ENCODE measurements at places on chromosomes 16 and 17.

DNA sequence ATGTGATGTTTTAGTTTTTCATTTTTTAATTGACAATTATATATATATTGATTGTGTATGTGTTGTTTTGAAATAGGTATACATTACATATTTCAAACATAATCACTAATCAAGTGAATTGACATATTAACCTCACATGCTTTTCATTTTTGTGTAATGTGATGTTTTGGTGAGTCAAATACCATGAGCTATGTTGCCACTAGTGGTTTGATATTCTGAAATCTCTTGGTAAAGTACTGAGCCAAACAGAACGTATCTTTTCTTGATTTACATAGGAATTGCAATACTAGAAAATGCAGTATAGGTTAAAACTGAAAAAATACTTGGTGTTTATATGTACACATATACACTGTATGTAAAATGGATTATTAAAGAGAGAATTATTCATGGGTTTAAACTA is 65.2 kb upstream of the SIAH1 start:
- no peak for DNase-seq

GRCh38 chr17:31489295-31490018 is 98.0 kb downstream of the RAB11FIP4 start:
- no peak for DNase-seq

- no peak for DNase-seq
These were observed 1.3 kb downstream of the C17orf67 start for GRCh38 chr17:56832446-56832845.

DNA sequence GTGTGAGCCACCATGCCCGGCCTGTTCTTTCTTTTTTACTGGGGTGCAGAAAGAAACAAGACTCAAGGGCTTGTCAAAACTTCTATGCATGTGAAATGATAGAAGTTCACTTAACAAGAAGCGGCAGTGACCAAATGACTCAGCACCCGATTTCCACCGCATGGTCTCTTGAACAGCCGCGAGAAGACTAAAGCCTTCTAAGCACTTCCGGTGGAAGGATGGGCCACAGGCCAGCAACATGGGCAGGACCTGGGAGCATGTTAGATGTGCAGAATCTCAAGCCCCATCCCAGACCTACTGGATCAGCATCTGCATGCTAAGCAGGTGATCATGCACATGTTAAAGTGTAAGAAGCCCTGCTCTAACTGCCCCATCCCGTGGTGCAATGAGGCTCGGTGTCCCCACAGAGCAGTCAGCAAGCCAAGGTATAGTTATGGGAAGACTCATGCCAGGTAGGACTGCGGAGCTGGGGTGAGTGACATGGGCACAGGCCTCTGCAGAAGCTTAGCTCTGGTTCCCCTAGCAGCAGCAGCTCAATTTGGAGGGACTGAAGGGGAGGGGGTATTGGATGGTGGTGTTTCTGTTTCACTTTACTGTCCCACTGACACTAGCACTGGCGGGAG is 88.5 kb upstream of the HNF1B start:
- DNase-seq: no peak

- DNase-seq: no peak
These were observed 34.5 kb downstream of the ABCC1 start for GRCh38 chr16:15983898-15984297.

DNA sequence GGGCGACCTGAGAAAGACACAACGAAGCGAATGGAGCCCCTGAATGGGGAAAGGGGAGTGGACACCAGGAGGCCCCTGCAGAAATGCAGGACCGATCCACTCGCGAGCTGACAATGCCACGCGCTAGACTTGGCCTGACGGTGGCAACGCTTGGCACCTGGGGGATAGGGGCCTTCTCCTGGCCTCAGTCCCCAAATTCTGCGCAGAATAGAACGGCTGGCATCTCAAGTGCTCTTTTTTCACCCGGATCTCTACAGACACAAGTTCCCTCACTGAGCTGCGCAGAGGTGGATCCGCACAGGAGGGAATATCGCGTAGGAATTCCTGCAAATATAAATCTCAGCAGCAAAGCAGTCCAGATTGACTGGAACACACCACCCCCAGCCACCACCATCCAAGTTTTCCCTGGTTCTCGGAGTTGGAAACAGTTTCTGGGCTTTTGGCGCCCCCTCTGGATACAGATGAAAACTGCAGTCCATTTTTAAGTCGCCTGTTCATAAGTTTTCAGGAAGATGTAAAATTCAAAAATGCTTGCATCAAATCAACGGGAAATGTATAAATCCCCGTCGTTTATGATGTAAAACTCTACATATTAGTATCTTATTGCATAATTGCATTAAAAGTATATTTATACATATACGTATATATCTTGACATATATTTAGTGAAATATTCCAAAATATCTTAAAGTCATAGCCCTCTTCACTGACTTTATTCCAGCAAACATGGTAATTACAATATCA is 2.3 kb upstream of the SOX9 start:
- DNase-seq: peak; percentile 31

DNA sequence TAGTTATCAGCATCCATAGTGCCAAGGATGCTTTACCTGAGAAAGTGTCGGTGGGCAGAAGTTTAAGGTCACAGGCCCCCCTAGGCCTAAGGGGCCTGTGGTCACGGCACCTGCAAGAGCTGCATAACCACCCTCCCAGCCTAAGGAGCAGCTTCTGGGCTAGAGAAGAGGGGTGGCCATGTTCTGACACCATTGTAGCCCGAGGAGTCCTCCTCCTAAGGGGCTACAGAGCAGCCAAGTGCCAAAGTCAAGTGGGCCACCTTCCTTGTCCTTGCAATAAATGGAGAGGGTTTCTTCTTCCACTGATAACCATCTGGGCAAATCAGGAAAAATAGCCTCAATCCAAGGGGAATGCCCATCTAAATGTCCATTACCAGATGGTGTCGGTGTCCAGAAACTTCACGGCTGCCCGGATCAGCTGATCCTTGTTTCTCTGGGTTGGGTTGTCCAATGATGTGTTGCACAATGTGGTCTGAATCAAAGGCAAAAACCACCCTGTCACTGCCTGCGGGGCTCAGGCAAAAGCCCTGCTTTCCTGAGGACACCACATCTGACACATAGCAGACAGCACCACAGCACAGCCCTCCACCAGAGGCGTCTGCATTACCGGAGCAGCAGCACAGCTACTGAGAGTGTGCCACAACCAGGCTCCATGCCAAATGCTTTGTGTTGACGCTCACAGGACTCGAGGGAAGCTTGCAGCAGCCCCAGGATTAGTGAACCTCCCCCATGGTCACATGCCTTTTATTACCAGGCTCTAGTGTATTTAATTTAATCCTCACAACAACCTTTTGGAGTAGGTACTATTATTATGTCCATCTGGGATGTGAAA is 12.8 kb downstream of the ATPAF2 start:
- DNase-seq: peak; percentile 68

All from CD4-positive, alpha-beta T cell treated with Interleukin-4 for 1 hour (primary cell).